Nucleus accumbens (tissue), 56 donors: ENCODE measurements at places on chromosomes 7 and 10.

DNA sequence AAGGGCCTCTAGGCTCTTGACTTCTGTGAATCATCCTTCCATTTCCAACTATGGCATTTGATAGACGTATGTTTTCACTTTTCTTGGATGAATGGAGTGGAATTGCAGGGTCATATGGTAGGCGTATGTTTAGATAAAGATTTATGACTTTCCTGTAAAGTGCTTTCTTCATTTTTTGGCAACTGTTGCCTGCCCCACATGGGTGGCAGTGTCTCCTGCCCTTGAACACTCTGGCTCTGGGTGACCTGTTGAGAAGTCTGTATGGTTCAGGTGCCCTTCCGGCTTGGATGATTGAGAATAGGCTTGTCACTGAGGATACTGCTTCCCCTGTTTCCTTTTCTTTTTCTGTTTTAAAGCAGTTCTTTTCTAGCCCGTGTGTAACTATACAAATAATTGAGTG lies 23.1 kb downstream of the RET start:
- no peak for DNase-seq

DNA sequence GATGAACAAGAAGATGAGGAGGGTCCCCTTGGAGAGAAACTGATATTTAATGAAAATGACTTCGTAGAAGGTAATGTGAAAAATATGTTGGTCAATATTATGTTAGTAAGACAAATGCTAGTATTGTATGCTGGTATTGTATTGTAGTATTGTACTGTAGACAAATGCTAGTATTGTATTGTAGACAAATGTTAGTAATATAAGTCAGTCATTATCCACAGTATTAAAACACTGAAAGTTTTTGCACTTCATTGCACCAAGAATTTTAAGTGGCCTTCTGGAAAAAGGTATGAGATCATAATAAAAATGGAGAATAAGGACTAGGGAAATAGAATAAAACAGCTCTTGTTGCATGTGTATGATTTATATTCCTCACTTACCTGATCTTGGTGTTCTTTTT lies 17.5 kb downstream of the CSGALNACT2 start:
- DNase-seq, result no peak

DNA sequence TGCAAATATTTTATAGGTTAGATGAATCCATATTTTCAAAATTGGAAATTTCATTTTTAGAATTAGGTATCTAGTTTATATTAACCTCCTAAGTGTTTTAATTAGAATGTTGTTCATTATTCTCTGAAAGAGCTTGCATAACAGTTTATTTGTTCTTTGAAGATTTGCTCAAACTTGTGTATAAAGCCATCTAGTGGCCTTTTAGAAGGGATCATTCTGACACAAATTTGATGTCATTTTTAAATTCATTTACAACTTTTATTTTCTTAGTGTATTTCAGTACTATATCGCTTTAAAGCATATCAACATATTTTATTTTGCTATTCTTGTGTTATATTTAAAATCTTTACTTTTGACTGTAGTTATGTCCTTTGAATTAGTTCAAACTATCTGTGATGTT lies 527.0 kb upstream of the NRG3 start:
- DNase-seq, result no peak

DNA sequence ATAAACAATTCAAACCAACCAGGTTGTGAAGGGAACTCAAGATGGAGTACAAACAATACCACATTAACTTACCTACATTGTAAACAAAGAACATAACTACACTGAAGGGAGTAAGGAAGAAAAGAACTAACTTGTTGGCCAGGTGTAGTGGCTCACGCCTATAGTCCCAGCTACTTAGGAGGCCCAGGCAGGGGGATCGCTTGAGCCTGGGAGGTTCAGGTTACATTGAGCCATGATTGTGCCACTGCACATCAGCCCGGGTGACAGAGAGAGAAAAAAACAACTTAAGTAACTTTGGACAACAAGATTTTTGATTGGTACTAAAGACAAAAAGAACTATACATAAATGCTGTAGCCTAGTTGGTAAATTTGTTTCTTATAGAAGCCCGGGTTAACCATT lies 68.8 kb downstream of the TRIL start:
- DNase-seq, result no peak

GRCh38 chr7:132565885-132566284 lies 10.4 kb downstream of the PLXNA4 start:
- DNase-seq, result no peak

DNA sequence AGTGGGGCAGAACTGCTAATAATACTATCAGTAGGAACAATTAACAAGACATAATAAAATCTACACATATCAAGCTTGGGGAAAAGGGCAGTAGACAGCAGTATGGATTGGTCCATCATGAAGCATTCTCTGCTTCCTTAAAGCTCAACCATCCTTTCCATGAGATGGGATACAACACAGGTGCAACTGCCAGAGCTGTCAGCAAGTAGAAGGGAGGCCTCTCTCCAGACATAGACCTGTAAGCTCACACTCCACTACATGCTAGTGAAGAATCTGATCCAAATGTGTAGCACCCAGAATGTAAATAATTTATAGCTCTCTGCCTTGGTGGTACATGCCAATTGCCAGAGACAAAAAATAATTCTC lies 41.5 kb upstream of the ANAPC16 start:
- no peak for DNase-seq
